Renal cortex interstitium (tissue), 15 donors: ENCODE measurements at places on chromosomes 4 and X. TPM values are rescaled to one million over a fixed set of nuclear protein-coding genes. Genes with fewer than 3 reads are reported as not detected.

- peak; percentile 50 for DNase-seq
Measured at GRCh38 chrX:20067709-20068561, 48.8 kb downstream of the MAP7D2 start.

DNA sequence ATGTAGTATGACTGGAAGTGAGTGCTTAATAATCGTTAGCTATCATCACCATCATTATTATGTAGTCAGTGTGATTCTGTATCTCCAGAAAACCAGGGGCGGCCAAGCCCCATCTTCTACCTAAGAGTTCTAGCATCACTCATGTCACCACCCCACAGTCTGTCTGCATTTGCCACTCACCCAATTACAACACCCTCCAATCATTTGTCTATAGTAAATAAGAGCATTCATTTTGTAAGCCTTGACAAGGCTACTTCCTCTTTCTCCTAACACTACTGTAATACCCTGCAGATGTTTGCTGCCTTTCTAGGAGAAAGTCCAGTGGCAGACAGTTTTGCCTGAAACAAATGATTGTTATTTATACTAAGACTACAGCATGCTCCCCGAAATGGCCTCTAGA is 15.8 kb upstream of the IL21 start:
- DNase-seq: no peak

Gene UCP1
- not detected for polyA plus RNA-seq

DNA sequence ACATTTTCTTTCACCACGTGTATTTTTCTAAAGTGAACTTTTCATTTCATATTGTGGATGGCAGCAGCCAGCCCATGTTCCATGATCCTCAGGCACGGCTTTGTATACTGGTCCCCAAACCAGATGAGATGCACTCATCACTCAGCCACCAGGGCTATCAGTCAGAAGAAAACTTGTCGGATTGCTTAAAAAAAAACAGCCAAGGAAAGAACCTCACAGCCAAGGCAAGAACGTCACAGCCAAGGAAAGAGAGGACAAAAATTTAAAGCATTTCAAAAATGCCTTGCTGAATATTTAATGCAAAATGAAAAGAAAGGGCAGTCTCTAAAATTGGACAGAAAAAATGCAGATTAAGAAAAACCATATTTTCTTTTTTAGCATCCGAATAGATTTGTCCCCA is 333.3 kb downstream of the PDGFC start:
- no peak for DNase-seq

DNA sequence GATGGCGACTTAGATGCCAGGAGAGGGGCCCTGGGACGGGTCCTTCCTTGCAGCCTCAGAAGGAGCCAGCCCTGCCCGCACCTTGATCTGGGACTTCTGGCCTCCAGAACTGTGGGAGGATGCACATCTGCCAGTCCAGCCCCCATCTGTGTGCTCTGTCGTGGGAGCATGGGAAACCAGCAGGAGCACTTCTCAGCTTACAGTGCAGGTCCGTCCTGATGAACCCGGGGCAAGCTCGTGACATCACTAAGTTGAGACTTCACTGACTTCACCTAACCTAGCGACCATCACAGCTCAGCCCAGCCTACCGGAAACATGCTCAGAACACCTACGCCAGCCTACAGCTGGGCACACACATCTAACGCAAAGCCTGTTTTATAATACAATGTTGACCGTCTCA is 38.1 kb downstream of the ABLIM2 start:
- DNase-seq: peak; percentile 43

- DNase-seq: peak; percentile 62
Measured at GRCh38 chr4:1072830-1073446, 40.4 kb downstream of the RNF212 start.

- DNase-seq: no peak
Measured at GRCh38 chr4:17769406-17770174, 11.8 kb downstream of the FAM184B start.

DNA sequence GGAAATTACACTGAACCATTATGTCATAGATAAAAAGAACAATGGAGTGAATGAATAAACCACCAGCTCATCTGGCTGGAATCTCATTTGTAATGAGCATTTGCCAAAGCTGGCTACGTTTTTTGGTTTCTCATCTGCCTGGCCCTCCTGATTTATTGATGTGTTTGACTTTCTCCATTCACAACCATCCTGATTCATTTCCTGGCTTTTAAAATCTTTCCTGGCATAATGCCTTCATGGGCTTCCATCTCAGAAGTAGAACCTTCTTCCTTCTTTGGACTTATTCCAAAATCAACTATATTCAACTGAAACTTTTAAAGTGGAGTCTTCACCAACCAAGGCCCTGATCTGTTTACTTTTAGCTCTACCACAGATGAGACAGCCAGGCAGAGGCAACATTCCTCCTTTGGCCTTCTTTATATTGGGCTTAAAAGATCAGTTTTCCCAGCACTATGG is 36.0 kb upstream of the ARSJ start:
- no peak for DNase-seq

Gene BEX5
- polyA plus RNA-seq: 10.4 TPM

Gene PDLIM3
- polyA plus RNA-seq: 3.7 TPM

DNA sequence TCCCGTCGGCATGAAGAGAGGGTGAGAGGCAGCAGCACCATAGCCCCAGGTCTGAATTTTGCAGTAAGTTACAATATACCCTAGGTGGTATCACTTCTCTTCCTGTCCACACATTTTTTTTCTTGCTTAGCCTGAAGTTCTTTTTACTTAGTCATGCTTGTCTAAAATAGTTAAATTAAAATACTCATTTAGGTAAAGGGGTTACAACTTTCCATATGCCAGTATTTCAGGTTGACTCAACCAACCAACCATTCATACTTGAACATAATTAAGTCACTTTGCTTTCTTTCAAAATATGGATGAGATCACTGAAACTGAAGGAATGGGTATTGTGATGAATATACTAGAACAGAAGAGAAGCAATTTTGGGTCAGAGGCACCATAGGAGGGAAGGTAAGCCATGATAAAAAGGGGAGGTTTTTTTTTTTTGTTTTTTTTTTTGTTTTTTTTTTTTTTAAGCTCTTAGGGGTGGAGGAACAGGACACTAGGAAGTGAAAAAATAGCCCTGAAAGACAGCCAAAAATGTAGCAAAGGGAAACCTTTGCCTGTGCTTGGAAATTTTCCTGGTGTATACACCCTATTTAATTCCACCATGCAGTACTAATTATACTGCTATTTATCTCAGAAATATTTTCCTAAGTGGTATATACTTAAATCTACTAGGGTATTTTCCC is 41.8 kb downstream of the RPS6KA3 start:
- DNase-seq: no peak

Gene HS6ST2
- polyA plus RNA-seq: 25.1 TPM
